ENCODE measurements at places on chromosomes 7 and 10. TPM values are rescaled to one million over a fixed set of nuclear protein-coding genes. Genes with fewer than 3 reads are reported as not detected.

DNA sequence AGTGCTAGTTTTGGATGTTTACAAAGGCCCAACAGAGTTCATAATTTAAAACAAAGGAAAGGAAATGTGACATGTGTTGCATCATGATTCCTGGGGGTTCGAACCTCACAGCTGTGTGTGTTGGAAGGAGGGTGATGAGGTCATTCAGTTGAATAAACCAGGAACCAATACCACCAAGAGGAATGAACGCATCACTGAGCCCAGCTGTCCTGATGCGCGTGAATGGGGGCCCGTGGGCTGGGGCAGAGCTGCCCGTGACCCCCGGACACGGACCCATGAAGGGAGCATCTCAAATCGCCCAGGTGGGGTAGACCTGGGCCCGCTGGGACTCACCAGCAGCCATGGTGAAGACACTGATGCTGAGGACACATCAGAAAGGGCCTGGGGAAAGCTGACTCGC, 33.0 kb downstream of the BRI3 start:
- H3K4me1 ChIP-seq, result no peaks in the 10 kb centered on the region
- no peaks in the 10 kb centered on the region for H3K27me3 ChIP-seq
- H3K27ac ChIP-seq, result no peak overlapping the region
- no peak for DNase-seq

GRCh38 chr7:2530071-2530987, 10.8 kb downstream of the LFNG start:
- peak overlapping the region; percentile 92 for H3K27ac ChIP-seq
- peaks cover 19% of the 10 kb centered on the region for H3K36me3 ChIP-seq
- H3K4me1 ChIP-seq, result peaks cover 57% of the 10 kb centered on the region
- H3K4me3 ChIP-seq, result peak overlapping the region; percentile 69
- no peaks in the 10 kb centered on the region for H3K27me3 ChIP-seq

GRCh38 chr7:69819333-69819705, 221.0 kb downstream of the AUTS2 start:
- no peak overlapping the region for H3K4me3 ChIP-seq
- no peak overlapping the region for H3K27ac ChIP-seq
- peaks cover 8% of the 10 kb centered on the region for H3K27me3 ChIP-seq
- DNase-seq, result no peak
- H3K36me3 ChIP-seq, result no peaks in the 10 kb centered on the region

DNA sequence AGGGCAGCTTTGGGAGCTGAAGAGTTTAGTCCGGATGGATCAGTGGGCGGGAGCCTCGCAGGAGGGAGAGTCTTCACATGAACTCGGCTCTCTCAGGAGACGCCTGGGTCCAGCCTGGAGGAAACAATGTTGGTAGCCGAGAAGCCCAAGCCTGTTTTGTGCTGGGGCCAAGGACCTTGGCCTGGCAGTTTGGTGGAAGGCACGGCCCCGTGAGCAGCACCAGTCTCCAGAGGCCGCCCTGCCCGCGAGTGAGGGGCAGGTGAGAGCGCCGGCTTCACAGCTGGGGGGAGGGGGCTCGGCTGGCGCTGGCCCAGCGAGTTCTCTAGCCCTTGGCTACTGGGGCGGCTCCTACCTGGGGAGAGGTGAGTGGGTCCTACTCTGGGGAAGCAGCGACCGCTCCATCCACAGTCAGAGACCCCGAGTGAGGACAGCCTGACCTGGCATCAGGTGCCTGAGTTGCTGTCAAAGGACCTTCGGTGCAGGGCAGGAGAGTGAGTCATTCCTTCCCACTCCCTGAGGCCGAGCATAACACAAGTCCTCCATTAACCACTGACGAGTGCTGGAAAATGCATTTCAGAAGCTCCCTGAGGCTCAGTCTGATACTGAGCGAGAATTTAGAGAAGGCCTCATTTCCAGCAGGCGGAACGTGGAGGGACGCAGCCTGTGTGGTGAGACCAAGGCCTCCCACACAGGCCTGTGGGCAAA, 89.3 kb upstream of the DIP2C start:
- H3K36me3 ChIP-seq, result no peaks in the 10 kb centered on the region
- H3K4me3 ChIP-seq, result no peak overlapping the region
- no peak for DNase-seq
- H3K27me3 ChIP-seq, result peaks cover 14% of the 10 kb centered on the region
- no peaks in the 10 kb centered on the region for H3K4me1 ChIP-seq

DNA sequence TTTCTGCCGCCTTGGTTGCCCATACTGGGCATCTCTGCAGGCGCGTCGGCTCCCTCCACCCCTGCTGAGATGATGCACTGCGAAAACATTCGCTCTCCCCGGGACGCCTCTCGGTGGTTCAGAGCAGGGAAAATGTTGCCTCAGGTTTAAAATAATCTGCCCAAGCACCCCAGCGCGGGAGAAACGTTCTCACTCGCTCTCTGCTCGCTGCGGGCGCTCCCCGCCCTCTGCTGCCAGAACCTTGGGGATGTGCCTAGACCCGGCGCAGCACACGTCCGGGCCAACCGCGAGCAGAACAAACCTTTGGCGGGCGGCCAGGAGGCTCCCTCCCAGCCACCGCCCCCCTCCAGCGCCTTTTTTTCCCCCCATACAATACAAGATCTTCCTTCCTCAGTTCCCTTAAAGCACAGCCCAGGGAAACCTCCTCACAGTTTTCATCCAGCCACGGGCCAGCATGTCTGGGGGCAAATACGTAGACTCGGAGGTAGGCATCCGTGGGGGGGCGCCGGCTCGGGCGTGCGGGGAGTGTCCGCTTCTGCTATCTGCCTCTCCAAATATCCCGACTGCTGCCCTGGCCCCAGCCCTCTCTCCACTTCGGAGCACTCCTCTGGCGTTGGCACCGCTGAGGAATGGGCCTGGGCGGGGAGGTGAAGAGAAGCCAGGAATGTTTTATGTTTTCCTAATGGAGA, at the start of gene CAV1:
TSS of gene CAV1 (plus strand) at position 428 of the 689 bp plus-strand sequence. CDS start at position 455, 27 bp downstream.
- H3K27me3 ChIP-seq, result peaks cover 71% of the 10 kb centered on the region
- H3K4me3 ChIP-seq, result peak within 1 kb of the TSS; percentile 75
- DNase-seq, result peak; percentile 61
- H3K4me1 ChIP-seq, result peaks cover 25% of the 10 kb centered on the region
- H3K27ac ChIP-seq, result peak within 1 kb of the TSS; percentile 49

DNA sequence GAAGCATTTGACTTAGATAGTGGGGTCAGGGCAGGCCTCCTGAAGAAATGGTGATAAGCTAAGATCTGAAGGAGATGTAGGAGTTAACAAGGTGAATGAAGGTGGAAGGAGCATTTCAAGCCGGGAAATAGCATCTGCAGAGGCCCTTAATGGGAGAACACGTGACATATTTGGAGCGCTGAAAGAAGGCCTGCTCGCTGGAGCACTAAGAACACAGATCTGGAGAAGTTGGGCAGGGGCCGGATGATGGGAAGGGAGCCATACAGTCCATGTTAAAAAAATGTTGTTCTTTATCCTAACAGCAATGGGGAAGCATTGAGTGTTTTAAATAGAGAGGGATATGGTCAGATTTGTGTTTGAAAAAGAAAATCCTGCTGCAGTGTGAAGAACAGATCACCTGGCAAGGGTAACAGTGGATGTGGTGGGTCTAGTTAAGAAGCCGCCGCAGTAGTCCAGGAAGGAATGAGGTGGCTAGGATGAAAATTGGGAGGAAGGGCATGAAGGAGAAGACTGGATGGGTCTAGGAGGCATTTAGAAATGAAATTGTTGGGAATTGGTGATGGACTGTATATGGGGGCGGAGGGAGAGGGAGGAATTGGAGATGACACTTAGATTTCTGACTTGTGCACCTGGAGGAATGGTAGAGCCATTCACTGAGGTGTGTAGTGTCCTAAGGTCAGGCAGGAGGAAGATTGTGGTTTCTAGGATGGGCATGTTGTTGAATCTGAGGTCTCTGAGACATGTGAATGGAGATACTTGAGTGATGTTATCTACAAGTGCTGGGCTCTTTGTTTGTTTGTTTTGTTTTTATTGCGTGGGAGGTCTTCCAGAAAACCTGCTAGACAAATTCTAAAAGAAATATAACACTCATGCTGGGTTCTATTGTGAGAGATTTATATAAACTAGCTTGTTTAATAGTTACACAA, 58.4 kb downstream of the MET start:
- H3K27ac ChIP-seq, result no peak overlapping the region
- H3K36me3 ChIP-seq, result no peaks in the 10 kb centered on the region
- H3K4me3 ChIP-seq, result no peak overlapping the region
- no peak for DNase-seq

The ACBD7 gene
- 2.0 TPM for total RNA-seq

DNA sequence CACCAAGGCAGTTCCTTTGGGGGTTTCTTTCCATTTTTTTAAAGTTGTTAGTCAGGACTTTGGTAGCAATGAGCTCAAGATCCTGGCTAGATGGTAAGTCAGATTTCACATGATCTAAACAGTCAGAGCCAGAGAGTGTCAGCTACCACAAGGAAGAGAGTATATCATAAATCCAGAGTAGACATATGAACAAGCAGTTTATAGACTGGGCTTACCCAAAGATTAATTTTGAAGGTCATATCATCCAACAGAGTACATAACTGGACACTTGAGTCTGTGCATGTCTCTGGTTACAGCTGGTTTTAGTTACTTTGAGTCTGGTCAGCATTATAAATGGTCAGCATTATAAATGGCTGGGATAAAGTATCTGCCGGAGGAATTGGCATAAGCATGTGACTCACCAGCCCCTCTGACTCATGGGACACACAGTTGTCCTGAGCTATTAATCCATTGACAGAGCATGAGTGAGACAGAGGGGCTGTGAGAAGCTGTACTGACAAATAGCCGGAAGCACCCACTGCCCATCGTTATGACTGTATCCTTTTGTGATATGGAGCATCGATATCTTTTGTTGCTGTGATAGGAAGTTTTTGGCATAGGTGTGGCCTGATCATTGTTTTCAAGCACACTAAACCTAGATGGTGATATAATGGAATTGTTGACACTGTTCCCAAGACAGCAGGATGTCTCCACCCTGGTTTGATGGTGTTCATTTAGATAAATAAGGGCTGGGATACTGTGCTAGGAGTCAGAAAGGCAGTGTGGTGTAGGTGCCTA, 19.3 kb downstream of the PPP1R3C start:
- DNase-seq, result no peak
- no peak overlapping the region for H3K4me3 ChIP-seq
- no peaks in the 10 kb centered on the region for H3K36me3 ChIP-seq

Measured in activated CD8-positive, alpha-beta T cell treated with anti-CD3 and anti-CD28 coated beads for 36 hours (primary cell).